ENCODE measurements at places on chromosomes 5 and 9. TPM values are rescaled to one million over a fixed set of nuclear protein-coding genes. Genes with fewer than 3 reads are reported as not detected.
A peak's percentile ranks its signal among the peaks of the same experiment; 100 is the strongest.

DNA sequence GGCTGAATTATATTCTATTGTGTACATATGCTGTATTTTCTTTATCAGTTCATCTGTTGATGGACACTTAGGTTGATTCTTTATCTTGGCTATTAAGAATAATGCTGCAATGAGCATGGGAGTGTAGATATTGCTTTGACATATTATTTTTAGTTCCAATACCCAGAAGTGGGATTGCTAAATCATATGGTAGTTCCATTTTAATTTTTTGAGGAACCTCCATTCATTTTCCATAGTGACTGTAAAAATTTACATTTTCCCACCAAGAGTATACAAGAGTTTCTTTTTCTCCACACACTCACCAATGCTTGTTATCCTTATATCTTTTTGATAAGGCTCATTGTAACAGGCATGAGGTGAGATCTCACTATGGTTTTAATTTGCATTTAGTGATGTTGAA, 19.4 kb downstream of the JAK2 start:
- no peak for DNase-seq

DNA sequence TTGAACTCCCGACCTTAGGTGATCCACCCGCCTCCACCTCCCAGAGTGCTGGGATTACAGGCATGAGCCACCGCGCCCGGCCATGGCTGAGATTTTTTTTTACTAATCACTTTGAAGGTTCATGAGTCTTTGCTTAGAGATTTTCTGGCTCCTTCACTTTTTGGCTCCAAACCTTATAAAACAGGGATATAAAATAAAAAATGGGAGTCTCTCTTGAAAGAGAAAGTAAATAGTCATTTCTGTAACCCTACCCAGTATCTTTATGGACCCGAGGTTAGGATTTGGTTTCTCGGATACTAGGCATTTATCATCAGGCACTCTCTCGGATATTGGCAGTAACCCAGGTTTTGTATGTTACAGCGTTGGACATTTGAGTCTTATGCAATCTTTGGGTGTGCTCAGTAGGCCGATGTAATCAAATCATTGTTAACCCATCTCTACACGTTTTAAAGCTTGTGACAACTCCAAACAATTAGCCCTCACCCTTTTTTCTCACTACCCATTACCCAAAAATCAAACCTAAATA, 25.3 kb downstream of the STXBP1 start:
- no peak for DNase-seq

The DEPDC1B gene
- 35.3 TPM for total RNA-seq

DNA sequence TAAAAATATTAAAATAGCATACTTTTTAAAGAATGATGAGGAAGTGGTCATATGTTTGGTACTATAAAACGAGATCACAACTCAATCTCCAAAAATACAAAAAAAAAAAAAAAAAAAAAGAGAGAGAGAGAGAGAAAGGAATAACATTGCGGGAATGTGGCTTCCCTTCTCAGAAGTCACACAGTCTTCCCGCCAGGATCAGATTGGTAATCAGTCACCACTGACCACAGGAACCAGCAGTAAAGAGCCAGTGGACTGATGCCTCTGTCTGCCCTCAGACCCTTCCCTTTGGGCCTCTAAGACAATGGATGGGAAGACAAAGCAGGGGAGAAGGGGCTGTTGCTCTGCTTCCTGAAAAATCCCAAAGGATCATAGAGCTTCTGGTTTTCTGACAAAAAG, 104.9 kb downstream of the KLHL3 start:
- no peak for DNase-seq

- DNase-seq: no peak
Observed at GRCh38 chr9:27847818-27848217, 274.5 kb upstream of the C9orf72 start.

The MEIKIN gene
- not detected for total RNA-seq

DNA sequence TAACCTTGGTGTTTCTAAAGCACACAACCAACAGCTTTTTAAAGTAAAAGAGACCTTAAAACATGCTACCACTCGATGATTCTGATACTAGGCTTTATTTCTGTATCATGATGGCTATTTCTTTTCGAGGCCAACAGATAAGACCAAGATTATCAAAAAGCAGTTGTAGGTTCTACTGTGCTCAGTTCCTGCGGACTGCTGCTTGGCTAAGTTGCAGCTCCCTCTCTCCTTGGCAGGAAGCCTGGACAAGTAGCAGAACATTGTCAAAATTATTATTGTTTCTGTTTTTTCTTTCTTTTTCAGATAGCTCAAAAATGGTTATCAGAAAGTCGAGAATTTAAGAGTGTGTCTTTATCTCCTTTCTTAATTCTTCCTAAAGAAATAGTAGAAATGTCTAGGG, 607.6 kb downstream of the PTPRD start:
- DNase-seq: no peak

- DNase-seq: no peak
Observed at GRCh38 chr5:61177716-61178115, 15.4 kb upstream of the SMIM15 start.

The ZNF483 gene
- 2.8 TPM for total RNA-seq

GRCh38 chr9:116939614-116940013, 252.5 kb downstream of the TRIM32 start:
- DNase-seq: no peak

The TAL2 gene
- 0.35 TPM for total RNA-seq

- DNase-seq: no peak
Observed at GRCh38 chr9:31137176-31138160, 1247.0 kb upstream of the ACO1 start.

GRCh38 chr5:159104759-159105144, 5.0 kb upstream of the EBF1 start:
- DNase-seq: no peak

- no peak for DNase-seq
Observed at GRCh38 chr5:72599519-72600370, 92.5 kb upstream of the ZNF366 start.

GRCh38 chr9:89364666-89365531, 46.6 kb downstream of the SECISBP2 start:
- DNase-seq: no peak

- peak; percentile 18 for DNase-seq
Observed at GRCh38 chr9:129981180-129981907, 61.6 kb downstream of the FNBP1 start.

The PCDHAC1 gene
- not detected for total RNA-seq

The IFNK gene
- not detected for total RNA-seq

The CDC25C gene
- 21.3 TPM for total RNA-seq

- no peak for DNase-seq
Observed at GRCh38 chr5:91706785-91707520, 323.8 kb upstream of the ARRDC3 start.

DNA sequence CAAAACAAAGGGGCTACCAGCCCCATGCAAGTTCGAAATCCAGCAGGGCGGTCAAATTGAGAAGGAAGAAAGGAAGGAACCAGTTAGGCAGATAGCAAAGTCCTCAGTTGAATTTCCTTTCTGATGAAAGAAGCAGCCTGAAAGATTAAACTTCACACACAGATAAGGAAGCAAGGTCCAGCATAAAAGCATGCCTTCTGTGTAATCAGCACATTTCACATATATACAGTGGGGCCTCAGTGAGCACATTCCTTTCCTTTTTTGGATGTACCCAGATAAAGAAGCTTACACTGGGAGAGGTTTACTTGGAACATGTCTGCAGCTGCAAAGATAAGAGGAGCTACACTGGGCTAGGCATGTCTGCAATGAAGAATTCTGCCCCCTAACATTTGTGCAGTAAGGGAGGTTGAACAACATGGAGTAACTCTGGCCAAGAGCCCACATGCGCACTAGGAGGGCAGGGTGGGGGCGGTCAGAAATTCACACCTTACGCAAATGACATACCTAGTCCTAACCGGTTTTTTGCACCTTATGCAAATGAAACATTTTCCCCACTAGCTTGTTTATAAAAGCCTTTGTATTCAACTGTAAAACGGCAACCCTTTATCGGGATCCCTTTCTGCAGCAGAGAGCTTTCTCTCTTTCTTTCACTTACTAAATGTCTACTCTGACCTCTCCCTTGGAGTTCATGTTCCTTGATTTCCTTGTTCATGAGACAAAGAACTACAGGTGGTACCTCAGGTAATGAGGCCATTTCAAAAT, 149.7 kb upstream of the FBXL17 start:
- no peak for DNase-seq

- no peak for DNase-seq
Observed at GRCh38 chr9:6239048-6239461, 23.4 kb downstream of the IL33 start.

The PALM2AKAP2 gene
- not detected for total RNA-seq

GRCh38 chr9:132578367-132578932, 4.0 kb upstream of the BARHL1 start:
- DNase-seq: no peak

DNA sequence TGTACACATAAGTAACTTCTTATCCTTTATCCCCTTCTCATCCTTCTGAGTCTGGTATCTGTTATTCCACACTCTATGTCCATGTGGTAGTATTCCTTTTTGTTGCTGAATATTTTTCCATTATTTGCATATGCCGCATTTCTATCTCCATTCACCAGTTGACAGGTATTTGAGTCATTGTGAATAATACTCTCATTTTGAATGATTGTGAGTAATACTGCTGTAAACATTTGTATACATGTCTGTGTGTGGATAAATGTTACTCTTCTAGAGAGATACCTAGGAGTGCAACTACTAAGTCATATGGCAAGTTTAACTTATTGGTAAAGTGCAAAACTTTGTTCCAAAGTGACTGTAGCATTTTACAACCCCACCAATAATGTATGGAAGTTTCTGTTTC, 15.6 kb downstream of the RIC1 start:
- DNase-seq: no peak

The PCDHB4 gene
- total RNA-seq: not detected

The ADAMTS13 gene
- total RNA-seq: 2.6 TPM

DNA sequence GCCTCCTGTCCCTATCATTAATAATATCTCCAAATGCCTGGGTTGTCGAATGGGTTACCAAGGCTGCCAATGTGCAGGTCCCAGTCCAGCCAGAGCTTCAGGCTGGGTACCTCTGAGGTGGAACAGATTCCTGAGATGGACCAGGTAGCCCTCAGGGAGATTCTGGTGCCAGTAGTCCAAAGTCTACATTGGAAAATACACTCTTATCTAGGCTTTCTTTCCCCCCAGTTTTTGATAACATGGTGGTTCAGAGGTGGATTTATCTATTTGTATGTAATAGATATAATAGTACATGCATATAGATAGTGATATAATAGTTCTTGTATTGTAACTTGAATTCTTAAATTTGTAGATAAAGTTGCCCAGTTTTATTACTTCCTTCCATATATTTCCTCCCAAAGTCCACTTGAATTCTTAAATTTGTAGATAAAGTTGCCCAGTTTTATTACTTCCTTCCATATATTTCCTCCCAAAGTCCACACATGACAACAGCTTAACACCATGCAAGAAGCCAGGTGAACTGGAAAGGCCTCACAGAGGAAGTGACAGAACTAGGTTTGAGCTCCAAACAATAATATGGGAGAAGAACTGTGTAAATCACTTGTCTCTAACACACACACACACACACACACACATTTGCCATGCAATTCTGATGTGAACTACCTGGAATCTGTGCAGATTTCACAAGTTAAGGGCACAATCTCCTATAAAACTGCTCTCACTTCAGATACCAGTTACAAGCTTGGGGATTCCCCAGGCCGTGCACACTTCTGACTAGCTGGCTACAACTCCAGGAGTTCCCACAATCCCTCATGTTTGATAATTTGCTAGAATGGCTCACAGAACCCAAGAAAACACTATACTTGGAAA, 30.7 kb upstream of the ERAP1 start:
- DNase-seq: no peak

GRCh38 chr5:36657563-36657995, 51.2 kb downstream of the SLC1A3 start:
- no peak for DNase-seq

GRCh38 chr5:14351845-14352712, 208.9 kb downstream of the TRIO start:
- DNase-seq: peak; percentile 73

DNA sequence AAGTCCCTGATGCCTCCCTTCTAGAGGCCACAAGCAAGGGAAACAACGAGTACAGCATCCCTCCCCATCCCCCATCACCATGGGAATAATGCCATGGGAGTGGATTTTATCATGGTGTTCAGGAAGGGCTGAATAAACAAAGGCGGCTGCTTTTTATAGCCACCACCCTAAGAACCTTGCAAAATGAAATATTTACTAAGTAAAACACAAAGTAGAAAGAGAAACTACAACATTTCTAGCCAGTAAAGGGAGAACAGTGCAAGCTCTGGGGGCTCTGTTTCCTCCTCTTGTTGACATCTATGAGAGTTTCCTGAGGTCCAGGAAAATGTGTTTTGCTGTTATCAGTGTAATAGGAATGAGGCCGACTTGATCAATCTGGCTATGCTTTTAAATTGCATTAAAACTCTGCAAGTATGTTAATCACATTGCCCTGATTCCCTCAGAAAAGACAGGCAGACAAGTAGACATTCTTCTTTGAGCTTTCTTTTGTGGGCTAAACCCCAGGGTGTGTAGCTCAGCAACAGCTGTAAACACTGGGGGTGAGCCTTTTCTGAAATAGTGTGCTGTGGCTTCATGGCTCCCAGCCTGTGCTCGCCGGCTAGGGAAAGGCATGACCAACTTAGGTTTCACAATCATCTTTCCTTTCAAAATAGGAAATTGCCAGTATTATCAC, 31.1 kb downstream of the SV2C start:
- no peak for DNase-seq

DNA sequence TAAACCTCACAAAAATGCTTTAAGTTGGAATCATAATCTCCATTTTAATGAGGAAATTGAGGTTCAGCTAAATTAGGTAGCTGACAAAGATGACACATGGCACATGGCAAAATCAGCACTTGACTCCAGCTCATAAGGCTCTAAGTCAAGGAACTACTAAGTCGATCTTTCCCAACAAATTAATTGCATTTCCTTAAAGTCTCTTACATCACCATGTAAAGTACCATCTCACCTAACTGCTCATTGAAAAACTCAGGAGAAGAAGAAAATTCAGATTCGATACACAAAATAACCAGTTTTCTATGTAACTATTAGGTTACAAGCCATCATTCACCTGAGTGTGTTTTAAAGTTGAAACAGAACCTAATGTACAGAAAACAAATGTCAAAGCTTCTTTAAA, 85.8 kb upstream of the IFNE start:
- DNase-seq: no peak

The DAB2IP gene
- 0.18 TPM for total RNA-seq

The PNPLA7 gene
- total RNA-seq: 3.2 TPM

The HRCT1 gene
- total RNA-seq: not detected

GRCh38 chr9:131960311-131960710, 119.4 kb downstream of the MED27 start:
- DNase-seq: no peak

- DNase-seq: no peak
Observed at GRCh38 chr5:135211791-135212190, 177.8 kb upstream of the PITX1 start.

DNA sequence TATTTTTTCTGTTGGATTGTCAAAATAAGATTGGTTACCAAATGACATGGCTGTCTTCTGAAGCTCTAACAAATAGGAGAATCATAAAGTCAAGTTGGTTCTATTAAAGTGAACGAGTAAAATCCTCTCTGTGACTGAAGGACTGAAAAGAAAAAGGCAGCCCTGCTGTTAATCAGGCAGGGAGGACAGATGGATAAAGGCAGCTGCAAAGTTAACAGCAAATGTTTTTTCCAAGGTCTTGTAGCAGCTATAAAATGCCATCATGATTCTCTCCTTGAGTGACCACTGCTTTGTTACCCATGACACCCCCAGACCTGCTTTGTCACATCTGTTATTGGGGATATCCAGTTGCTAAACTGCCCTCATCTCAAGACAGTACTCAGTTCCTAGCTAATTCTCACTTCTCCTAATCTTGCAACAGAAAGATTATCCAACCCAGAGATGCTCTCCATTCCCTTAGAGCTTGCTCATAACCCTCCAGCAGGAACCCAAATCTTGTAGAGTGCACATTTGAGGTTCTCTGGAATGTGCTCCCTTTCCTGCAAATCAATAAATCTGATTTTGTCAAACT, 89.7 kb upstream of the PARP8 start:
- DNase-seq: no peak

The NTRK2 gene
- total RNA-seq: 0.12 TPM

Data from activated CD8-positive, alpha-beta memory T cell treated with anti-CD3 and anti-CD28 coated beads, Interleukin-2, amount 10 ng/mL, durations not matched to agents 7 days and 5 days (primary cell).